ENCODE measurements at places on chromosomes 3 and 15. TPM values are rescaled to one million over a fixed set of nuclear protein-coding genes. Genes with fewer than 3 reads are reported as not detected.

DNA sequence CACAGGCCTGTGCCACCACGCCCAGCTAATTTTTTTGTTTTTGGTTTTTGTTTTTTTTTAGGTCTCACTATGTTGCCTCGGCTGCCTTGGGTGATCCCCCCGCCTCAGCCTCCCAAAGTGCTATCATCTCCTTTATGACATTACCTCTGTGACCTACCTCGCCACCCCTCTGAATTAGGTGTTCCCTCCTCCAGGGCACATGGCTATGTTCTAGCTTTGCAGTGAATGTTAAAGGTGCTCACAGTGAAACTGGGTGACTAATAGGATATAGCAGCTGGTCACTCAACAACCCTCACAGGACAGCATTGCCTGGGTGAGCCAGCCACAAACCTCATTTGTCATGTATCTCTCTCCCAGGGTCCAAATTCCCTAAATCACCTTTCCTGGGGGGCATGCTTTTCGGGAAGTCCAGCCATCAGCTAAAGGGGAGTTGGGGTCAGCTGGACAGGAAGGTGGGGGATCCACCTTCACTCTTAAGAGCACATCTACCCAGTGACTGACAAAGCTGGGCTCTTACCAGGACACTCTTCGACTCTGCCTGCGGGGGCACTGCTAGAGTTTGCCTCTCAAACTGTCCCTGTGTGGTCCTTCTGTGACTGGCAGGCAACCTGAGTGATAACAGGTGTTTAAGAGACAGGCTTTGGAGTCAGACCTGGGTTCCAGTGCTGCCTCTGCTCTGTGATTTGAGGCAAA is 1.6 kb upstream of the TTLL3 start:
- H3K27me3 ChIP-seq: no peaks in the 10 kb centered on the region
- no peak for DNase-seq
- peaks cover 26% of the 10 kb centered on the region for H3K4me1 ChIP-seq
- H3K36me3 ChIP-seq: peaks cover 45% of the 10 kb centered on the region
- no peak overlapping the region for H3K4me3 ChIP-seq
- H3K27ac ChIP-seq: peak overlapping the region; percentile 95

DNA sequence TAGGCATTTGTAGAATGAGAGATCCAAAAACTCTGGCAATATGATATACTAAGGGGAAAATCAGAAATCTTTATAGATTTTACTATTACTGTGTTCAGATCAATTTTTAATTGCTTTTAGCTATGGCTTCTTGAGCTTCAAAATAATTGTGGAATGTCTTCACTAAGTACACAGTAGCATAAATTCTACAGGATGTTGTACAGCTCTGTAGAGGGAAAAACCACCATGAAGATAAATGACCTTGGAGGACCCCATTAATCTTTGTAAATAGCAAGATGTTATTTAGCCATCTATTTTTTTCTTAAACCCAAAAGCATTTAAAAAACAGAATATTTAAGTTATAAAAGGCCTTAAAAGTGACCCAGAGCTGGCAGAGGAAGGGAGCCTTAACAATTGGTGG is 43.9 kb upstream of the FNDC3B start:
- H3K36me3 ChIP-seq: no peaks in the 10 kb centered on the region
- no peak overlapping the region for H3K4me3 ChIP-seq
- no peak for DNase-seq
- H3K27me3 ChIP-seq: no peaks in the 10 kb centered on the region
- H3K4me1 ChIP-seq: no peaks in the 10 kb centered on the region

GRCh38 chr15:55917881-55918296 is 75.5 kb downstream of the NEDD4 start:
- H3K27me3 ChIP-seq: no peaks in the 10 kb centered on the region
- no peak overlapping the region for H3K27ac ChIP-seq
- no peak for DNase-seq
- H3K36me3 ChIP-seq: no peaks in the 10 kb centered on the region

- peaks cover 25% of the 10 kb centered on the region for H3K4me1 ChIP-seq
- no peaks in the 10 kb centered on the region for H3K36me3 ChIP-seq
- H3K27me3 ChIP-seq: peaks cover 70% of the 10 kb centered on the region
- H3K27ac ChIP-seq: peak overlapping the region; percentile 73
- peak overlapping the region; percentile 59 for H3K4me3 ChIP-seq
Measured at GRCh38 chr15:25849157-25849921, 13.8 kb downstream of the ATP10A start.

DNA sequence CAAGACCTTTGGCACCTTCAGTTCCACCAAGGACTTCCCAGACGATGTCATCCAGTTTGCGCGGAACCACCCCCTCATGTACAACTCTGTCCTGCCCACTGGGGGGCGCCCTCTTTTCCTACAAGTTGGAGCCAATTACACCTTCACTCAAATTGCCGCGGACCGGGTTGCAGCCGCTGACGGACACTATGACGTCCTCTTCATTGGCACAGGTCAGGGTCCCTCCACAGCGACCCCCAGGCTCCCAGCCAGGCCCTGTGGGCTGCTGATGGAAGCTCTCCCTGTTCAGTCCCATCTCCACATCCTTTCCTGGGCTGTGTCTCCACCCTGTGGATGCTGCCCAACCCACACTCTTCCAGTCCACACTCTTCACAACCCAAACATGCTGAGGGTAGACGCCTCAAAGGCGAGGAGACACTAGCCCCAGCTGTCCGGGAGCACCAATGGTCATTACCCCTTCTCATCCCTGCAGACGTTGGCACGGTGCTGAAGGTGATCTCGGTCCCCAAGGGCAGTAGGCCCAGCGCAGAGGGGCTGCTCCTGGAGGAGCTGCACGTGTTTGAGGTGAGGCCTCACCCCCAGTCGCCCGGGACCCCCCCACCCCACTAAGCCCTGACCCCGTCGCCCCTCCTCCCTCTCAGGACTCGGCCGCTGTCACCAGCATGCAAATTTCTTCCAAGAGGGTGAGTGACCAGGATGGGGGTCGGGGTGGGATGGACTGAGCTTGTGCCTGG is 4.3 kb upstream of the LSMEM2 start:
- no peaks in the 10 kb centered on the region for H3K36me3 ChIP-seq
- peak overlapping the region; percentile 55 for H3K4me3 ChIP-seq
- H3K27ac ChIP-seq: no peak overlapping the region
- H3K27me3 ChIP-seq: peaks cover 31% of the 10 kb centered on the region

DNA sequence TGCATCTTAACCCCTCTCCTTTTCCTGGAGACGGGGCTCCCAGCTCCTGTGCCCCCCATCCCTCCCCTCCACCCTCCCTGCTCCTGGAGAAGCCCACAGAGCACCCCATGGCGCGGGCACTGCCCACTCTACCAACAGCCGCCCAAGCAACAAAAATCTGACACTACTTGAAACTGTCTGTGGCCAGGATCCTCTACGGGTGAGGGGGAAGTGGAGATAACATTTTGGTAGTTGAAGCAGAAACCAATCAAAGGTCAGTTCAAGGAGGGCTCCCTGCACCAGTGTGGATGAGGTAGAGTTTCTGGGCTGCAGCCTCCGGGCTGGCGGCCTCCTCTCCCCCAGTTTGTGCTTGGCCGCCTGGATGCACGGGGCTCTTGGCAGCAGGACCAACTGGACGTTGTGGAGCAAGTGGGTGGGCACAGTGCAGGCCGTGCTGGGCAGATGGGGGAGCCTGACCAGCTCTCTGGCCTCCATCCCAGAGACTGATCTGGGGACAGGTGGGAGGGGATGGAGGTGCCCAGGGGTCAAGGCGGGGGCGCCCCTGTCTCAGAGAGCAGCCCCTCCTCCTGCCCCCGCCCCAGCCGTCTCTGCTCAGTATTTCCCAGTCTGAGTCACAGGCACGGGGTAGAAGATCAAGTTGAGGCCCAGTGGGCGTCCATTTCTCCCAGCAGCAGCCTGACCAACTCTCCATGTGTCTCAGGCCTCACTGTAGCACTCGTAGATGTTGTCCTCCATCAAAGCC is 12.8 kb downstream of the H1-8 start:
- peak overlapping the region; percentile 73 for H3K27ac ChIP-seq
- no peak for DNase-seq
- no peak overlapping the region for H3K4me3 ChIP-seq
- peaks cover 88% of the 10 kb centered on the region for H3K4me1 ChIP-seq
- peaks cover 40% of the 10 kb centered on the region for H3K36me3 ChIP-seq
- H3K27me3 ChIP-seq: no peaks in the 10 kb centered on the region

The MYEF2 gene
- total RNA-seq: 11.9 TPM

The KY gene
- 12.1 TPM for total RNA-seq

The MFN1 gene
- 74.2 TPM for total RNA-seq

The TRH gene
- not detected for total RNA-seq
